ENCODE measurements at places on chromosomes 5 and 9.

DNA sequence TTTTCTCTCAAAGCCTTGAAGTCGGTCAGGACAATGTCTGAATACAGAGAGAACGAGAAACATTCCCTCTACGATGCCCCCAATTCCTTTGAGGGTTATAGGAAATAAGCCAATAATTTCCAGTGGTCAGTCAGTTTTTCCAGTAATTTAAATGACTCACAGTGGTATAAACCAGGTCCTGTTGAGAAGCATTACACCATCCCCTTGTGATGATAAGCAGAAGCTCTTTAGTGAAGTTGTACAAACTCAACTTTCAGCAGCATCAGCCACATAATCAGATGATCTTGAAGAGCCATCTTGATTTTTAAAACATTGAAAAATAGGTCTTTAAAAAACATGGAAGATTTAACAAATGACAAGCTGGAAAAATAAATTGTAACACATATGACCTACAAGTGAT is 173.9 kb upstream of the ZNF462 start:
- no peak for DNase-seq

- DNase-seq: no peak
These were observed 1.6 kb downstream of the ANKS6 start for GRCh38 chr9:98794802-98795201.

GRCh38 chr9:93268551-93269314 is 84.8 kb downstream of the WNK2 start:
- DNase-seq: peak; percentile 85

- no peak for DNase-seq
These were observed 13.7 kb upstream of the CERCAM start for GRCh38 chr9:128406848-128407391.

DNA sequence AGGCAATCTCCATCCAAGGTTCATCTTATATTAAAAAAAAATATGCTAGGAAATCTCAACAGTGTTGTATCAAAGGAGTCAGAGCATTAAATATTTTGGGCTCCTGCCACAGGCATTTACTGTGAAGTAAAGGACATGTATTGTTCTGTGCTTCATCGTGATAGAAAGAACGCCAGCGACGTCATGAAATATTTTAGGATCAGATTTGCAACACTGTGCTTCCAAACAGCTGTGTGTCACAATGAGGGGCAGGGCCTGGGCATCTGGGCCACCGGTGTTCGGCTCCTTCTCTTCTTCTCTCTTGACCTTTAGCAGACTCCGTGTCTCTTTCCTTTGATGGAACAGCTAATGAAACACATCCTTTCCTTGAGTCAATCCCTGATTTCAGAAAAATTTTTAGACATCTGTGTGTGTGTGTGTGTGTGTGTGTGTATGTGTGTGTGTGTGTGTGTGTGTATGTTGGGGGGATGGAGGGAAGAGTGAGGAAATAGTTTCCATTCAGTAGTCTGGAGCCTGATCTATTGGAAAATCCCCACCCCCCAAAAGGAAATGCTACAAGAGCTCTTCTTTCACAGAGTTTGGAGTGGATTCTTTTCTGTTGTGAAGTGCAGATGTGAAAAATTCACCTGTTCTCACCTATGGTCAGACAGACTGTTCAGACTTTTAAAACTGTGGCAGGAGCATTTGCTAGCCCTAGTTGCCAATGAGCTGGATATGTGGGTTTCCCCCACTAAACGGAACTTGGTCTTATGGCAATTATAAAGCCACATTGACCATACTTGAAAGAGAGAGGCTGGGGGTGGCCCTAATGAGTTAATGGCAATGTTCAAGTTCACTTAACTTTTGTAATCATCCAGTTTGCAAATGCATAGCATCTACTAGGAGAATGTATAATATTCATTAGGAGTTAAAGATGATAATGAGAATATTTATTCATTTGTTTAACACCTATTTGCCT is 18.1 kb upstream of the TNC start:
- DNase-seq: no peak

GRCh38 chr5:150497989-150498317 is 10.0 kb upstream of the NDST1 start:
- no peak for DNase-seq

- DNase-seq: no peak
These were observed 522.6 kb upstream of the COX7C start for GRCh38 chr5:86095092-86095491.

DNA sequence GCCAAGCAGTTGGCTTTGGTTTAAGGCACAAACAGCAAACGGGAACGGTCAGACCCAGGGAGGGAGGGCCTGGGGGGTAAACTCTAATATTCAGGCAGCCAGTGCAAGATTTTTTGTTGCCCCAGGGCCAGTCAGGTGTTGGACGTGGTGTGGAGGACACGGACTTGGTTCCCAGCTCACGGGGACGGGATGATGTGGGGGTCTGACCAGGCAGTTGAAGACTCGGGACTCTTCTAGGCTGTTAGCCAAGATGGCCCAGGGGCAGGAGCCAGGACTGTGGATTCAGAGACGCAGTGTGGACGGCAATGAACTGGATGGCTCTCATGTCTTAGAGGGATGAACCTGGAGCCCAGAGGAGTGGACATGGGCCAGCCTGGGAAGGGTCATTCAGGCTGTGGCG is 169.2 kb downstream of the C9orf50 start:
- no peak for DNase-seq

DNA sequence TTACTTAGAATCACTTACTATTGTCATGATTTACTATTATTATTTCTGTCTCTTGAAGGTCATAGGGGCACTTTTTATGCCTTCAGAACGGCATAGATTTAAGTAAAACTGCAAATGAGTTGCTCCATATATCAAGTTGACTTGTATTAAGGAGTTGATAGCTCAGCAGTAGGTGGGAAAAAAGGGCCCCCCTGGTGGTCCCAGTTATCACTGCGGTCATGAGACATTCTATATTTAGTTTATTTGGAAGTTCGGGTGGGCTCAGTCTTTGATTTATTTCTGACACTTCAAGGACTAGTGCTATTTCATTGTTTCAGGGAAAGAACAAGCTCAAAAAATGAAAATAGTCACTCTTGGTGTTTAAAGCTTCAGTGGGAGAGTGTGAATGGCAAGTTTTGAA is 159.3 kb downstream of the SLC24A2 start:
- DNase-seq: no peak

DNA sequence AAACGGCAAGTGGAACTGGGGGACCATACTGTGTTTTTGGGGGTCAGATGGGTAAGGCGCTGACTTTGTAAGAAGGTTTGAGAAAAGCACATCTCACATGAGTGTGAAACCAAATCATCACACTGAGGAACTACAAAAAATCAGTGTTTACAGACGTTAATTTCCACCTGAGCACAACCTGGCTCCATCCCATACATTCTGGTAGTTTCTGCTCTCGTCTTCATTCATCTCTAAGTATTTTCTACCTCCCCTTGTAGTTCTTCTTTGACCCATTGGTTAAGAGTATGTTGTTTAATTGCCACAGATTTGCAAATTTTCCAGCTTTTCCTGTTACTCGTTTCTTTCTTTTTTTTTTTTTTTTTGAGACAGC is 8.9 kb upstream of the DPP7 start:
- DNase-seq: no peak

GRCh38 chr9:115305543-115305942 is 187.6 kb upstream of the TNC start:
- DNase-seq: no peak

DNA sequence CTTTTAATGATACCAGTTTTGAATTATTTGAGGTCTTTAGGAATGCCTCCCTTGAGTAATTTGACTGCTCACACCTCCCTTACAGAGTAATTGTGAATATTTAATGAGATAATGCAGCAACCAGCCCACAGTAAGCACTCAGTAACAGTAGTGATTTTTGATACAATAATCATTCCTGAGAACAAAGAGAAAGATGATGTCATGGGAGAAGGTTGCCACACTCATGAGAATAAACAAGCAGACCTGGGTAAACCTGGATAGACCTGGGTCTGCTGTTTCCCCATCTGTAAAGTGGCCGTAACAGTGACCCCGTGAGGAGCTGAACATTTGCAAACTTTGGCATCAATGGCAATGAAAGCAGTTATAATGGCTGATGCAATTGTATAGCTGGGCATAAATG is 4.2 kb downstream of the C1QTNF2 start:
- no peak for DNase-seq

- DNase-seq: no peak
These were observed 290.5 kb downstream of the DOCK8 start for GRCh38 chr9:504921-505740.

DNA sequence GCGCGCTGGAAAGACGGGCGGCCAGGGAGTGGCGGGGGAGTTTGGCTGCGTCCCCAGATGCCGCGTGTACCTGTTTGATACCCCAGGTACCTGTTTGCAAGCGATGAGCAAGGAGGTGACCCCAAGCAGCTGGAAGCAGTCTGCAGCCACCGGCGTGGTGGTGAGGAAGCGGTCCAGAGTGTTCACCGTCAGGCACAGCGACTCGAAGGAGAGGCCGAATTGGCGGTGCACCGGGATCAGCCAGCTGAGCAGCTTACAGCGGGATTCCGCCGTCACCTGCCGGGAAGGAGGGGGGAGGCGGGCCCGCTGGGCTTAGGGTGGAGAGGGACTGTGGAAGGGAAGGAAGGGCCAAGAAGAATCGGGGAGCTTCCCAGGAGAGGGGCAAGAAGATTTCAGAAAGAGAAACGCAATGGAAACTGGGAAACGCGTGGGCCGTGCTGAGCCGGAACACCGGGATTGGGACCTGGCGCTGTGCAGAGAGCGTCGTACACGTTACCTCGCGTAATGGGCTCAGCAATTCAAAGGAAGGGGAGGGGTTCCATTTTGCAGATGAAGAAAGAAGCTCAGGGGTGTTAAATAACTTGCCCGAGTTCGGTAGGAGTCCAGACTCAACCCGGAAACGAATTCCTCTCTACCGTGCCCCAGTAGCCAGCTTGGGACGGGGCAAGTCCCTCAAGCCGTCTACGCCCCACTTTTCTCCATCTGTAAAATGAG is 980 bp downstream of the CCNO start:
- no peak for DNase-seq

DNA sequence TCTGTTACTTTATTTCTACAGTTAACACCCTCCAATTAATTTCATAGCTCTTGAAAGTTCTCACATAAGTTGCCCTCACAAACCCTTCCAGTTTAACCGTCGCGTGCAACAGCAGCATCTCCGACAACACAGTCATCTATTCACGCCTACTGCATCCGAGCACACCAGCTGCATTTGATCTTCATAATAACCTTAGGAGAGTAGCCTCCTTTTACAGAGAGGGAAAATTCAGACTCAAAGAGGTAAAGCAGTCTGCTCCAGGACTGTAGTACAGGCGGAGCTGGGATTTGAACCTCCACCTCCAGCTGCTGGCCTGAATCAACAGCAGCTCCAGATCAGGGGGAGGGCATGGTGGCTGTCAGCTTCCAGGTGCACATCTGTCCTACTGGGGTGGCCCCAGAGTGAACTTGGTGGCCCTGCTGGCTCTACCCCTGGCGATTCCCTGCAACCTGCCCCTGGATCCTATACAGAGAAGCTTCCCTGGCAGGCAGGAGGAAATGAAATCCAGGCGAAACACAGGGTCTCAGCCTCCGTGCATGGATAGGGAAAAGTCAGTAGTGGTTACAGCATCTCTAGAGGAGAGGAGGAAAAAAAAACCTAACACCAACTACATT is 71.6 kb upstream of the UNC5A start:
- no peak for DNase-seq

- DNase-seq: no peak
These were observed 13.7 kb downstream of the EHMT1 start for GRCh38 chr9:137632230-137633161.

DNA sequence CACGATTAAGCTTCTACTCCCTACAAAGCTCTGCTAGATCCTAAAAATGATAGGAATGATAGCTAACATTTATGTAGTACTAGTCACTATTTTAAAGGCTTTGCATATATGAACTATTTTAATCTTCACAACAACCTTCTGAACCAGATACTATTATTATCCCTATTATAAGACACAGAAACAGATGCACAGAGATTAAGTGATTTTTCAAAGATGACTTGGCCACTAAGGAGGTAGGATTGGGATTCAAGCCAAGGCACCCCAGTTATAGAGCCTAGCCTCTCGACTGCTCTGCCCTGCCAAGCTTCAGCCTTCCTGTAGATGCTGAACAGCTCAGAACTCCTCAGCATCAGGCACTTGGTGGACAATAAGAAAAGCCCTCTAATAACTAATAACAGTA is 200.9 kb upstream of the PTGER4 start:
- no peak for DNase-seq

DNA sequence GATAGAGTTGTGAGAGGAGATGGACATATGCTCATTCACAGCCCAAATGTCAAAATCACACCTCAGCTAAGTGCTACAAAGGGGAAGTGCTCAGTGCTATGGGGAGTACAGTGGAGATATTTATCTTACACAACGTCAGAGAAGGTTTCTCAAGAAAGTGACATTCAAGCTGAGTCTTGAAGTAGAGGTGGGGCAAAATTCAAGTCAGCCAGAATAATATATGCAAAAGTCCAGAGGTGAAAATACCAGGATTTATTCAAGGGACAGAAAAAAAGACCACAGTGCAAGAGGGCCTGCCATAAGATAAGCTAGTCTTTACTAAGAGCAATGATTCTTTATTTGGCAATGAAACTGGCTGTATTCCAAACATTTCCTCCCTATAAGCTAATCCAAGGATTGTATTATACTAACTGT is 327.8 kb upstream of the PIK3R1 start:
- DNase-seq: no peak

DNA sequence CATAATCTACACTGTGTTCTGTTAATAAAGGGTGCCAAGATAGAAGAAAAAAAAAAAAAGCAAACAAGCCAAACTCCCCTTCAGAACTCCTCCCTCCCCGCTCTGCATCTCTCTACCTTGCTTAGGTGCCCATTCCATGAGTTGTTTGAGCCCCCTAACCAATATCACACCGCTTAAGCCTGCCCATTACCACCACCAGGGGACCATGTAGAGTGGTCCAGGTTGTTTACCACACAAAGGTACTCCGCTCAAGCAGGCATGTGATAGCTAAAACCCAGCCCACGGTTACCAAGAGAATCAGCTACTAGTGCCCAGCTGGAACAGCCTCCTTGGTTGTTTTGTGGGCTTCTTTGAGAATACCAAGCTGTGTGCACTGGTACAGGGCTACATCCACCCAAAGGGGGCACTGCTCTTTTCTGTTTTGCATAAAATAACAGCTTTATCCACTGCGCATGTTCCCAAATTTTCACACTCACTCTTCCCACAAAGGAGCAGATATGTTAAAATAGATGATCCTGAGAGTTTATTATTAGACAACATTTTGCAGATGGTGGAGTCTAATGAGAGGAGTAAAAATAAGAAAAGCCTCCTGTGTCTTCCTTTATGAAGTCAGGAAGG is 304.1 kb downstream of the DEPDC1B start:
- DNase-seq: no peak

- no peak for DNase-seq
These were observed 121.0 kb downstream of the NREP start for GRCh38 chr5:111635916-111636570.

- no peak for DNase-seq
These were observed 138.4 kb downstream of the C9orf152 start for GRCh38 chr9:110069326-110070248.

DNA sequence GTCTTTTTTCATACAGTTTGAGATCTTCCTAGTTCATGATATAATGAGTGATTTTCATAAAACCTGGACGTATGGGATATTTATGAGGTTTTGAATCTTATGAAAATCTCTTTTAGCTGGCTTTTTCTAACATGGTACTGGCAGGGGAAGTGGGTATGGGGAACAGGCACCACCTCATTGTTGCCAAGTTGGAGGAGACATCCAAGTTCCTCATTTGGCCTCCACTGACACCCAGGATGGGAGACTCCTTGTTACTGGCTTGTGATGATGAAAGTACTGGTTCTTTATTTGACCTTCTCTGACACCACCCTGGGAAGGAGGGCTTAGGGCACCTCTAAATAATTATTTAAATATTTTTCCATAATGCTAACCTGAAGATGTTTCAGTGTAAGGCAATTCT is 4.0 kb upstream of the TNPO1 start:
- no peak for DNase-seq
